NCI-H1436 treated with DMSO at 0.1 percent for 48 hours (cell line): ENCODE measurements at places on chromosomes 13 and 19.

GRCh38 chr19:46032597-46033025 lies 8.2 kb downstream of the IGFL4 start:
- no peak for DNase-seq

DNA sequence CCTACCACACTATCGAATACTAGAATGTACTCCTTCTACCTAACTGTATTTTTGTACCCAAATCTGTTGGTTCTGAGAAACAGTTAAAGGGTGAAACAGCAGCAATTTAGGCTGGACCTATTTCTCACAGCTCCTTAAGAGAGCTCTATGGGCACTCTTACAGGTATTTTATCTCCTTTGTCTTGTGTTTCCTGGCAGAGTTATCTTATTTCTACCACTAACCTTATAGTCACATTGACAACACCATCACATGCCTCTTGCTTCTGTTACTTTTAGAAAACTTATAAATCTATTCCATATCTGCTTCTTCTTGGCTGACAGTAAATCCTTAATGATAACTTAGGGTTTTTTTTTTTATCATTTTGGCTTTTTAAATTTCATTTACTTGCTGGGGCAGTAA lies 130.7 kb downstream of the MYO16 start:
- DNase-seq: no peak

- DNase-seq: no peak
These were observed 54.3 kb downstream of the MTMR6 start for GRCh38 chr13:25232937-25233515.

- DNase-seq: no peak
These were observed 277 bp downstream of the GIPC1 start for GRCh38 chr19:14495672-14496028.

DNA sequence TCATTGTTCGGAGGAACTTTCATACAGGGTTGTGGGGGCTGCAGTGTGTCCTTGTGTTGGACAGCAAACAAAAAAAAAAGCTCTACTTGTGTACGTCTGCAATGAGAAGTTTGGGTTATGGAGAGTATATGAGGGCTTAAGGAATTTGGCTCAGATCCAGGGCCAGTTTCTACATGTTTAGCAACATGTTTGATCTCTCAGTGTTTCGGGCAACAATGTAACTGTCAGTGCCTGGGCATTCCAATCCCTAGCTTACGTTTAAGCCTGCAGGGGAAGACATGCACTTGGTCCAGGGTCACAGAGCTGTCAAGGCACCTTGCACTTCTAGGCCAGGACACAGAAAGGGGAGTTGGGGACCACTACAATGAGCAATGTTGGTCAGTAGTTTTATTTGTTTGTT lies 13.9 kb downstream of the ZNF543 start:
- no peak for DNase-seq

- no peak for DNase-seq
These were observed 59.2 kb upstream of the MEDAG start for GRCh38 chr13:30846866-30847265.

DNA sequence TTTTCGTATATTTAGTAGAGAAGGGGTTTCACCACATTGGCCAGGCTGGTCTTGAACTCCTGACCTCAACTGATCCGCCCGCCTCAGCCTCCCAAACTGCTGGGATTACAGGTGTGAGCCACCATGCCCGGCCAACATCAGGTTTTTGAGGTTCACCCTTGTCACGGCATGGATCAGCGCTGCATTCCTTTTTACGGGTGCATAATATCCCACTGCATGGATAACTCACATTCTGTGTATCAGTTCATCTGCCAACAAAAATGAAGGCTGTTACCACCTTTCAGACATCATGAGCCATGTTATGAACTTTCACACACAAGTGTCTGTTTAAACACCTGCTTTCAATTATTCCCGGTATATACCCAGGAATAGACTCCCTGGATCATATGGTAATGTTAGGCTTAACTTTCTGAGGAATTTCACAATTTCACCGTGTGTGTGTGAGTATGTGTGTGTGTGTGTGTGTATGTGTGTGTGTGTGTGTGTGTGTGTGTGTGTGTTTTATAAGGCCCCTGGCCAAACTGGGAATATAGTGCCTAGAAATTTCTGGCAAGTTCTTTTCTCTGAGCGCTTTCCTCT lies 52.2 kb downstream of the AP1M1 start:
- no peak for DNase-seq

DNA sequence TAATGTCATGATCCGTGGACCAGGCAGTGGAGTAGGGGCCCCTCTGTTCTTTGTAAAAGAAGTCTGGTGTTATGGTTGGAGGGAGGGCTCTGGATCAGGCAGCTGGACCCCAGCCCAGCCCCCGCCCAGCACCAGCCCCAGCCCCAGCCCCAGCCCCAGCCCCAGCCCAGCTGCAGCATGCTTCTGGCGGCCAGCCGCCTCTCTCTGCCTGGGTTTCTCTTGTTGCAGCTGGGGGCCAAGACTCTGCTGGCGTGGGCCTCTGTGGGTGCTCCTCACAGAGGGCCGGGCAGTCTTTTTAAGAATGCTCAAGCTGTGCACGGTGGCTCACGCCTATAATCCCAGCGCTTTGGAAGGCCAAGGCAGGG lies 17.9 kb downstream of the DOT1L start:
- DNase-seq: no peak

GRCh38 chr19:2477141-2477710 lies 1.3 kb downstream of the GADD45B start:
- no peak for DNase-seq

- DNase-seq: no peak
These were observed 10.8 kb downstream of the RINL start for GRCh38 chr19:38867171-38867780.

- DNase-seq: no peak
These were observed 202.2 kb upstream of the STARD13 start for GRCh38 chr13:33487575-33488243.

- DNase-seq: no peak
These were observed 60.6 kb downstream of the LRCH1 start for GRCh38 chr13:46613409-46614049.

GRCh38 chr19:57720878-57721277 lies 6.5 kb downstream of the ZNF671 start:
- DNase-seq: no peak

DNA sequence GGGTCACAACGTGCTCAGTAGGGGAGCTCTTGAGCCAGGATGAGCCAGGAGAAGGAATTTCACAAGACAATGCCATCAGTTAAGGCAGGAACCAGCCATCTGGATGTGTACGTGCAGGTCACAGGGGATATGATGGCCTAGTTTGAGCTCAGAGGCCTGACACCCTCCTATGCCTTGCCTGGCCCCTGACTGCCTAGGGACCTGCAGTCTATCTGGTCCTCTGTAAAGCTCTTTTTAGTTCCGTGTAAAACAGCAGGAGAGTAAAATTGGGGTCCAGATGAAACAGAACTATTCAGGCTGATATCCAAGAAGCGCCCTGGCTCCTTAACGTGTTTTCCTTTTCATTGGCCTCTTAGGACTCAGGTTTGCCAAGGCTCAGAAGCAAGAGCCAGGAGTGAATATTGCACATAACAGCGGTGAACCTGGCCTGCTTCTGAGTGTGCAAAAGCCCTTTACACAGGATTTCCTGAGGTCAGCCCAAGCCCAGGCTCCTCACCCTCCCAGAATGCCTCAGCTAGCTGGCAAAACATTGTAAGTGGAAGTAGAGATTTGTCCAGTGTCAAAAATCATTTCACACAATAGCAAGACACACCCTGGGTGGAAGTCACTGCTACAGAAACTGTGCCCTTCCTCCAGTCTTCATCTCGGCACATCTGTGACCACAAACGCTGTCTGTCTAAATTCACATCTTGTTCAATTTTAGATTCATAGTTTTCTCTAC lies 777.2 kb downstream of the UQCRFS1 start:
- no peak for DNase-seq

DNA sequence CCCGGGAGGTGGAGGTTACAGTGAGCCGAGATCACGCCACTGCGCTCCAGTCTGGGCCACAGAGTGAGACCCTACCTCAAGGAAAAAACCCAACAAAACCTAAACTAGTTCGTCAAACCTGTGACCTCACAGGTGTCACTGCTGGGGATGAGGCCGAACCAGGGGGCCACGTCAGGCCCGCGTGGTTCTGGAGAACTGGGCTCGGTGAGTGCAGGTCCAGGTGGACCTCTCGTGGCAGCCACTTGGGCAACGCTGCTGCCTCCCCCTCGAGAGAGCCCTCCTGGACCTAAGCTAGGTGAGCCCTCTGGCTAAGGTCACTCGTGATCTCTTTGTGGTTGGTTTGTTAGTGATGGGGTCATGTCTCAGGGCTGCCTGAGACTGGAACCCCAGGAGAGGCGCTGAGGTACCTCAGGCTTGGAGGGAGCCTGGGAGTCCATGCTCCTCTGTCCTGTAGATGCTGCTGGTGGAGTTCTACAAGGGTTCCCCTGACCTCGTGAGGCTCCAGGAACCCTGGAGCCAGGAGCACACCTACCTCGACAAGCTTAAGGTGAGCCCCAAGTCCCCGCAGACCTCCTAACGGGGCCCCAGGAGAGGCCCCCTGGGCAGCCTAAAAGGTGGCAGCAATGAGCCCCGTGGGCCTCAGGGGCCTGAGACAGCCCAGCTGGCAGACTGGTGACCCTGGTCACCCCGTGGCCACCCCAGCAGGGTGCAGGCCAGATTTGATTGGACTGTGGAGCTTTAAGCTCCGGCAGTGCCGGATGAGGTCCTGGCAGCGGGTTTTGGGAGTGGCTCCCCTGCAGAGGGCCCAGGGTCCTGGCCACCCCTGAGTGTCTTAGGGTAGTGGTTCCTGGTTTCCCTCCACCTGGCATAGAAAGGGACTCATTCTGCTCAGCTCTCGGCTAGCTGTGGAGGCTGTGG lies 15.6 kb downstream of the MPND start:
- DNase-seq: no peak

DNA sequence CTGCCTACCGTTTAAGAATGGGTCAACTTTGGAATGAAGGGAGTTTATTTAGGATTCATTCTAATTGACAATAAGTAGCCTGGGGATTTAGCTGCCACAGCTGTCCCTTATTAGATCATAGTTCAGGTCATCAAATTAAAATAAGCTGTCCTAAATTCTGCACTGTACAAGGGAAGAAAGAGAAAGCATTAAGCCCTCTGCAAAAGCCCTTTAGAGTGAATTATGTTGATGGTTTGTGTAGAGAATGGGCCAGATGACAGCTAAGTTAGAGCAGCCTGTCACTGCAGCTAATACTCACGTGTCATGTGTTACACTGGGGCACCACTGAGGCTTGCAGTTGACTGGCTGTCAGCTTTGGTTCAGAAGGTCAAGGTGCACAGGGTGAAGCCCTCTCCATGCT lies 737.1 kb upstream of the SLC10A2 start:
- DNase-seq: no peak
